ENCODE measurements at places on chromosomes 11 and 22.

- no peak for DNase-seq
Measured at GRCh38 chr22:29109822-29110221, 37.0 kb downstream of the KREMEN1 start.

- no peak for DNase-seq
Measured at GRCh38 chr11:12042215-12042676, 33.8 kb upstream of the DKK3 start.

GRCh38 chr11:134342572-134343340 is 11.0 kb downstream of the GLB1L2 start:
- no peak for DNase-seq

DNA sequence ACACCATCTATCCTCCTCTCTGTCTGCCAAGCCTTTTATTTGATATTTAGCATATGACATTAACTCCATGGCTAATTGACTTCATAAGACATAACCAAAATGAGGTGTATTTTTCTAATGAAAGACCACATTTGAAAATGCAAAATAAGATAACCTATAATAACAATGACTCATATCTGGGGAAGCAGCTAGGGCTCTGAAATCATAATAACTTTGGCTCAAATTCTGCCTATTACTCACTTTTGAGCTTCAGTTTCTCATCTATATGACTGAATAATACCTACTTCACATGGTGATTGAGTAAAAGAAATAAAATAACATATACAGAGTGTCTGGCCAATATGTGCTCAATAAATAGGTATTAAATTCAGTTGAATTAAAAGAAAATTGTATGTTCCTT is 1419.8 kb upstream of the TENM4 start:
- no peak for DNase-seq

- DNase-seq, result no peak
Measured at GRCh38 chr22:31898926-31899325, 45.4 kb upstream of the YWHAH start.

DNA sequence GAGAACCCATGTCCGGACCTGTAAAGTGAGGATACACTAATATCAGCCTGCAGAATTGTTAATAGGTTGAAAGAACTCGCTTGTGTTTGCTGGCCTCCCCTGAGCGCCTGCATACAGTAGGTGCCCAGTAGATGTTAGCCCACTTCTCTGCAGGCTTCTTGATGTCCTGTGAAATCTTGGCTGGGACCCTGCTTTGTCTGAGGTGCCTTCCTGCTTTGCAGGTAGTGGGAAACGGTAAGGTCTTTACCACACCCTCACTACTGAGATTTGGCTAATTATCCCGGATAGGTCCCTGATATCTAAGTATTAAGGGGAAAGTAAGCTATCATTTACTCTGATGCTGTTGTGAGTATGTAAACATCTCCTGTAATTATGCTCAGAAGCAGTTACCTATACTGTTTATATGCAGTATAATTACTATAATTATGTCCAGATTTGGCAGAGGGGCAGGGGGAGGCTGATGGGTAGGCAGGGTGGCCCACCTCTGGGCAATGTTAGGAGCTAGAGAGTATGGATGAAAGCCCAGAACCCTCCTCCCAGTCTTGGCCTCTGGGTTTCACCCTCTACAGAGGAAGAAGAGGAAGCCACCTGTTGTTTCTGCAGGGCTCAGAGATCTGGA is 1.2 kb upstream of the ARRB1 start:
- DNase-seq, result no peak

Data from activated CD4-positive, alpha-beta T cell treated with anti-CD3 and anti-CD28 coated beads, Interleukin-2, amount 10 ng/mL, durations not matched to agents 7 days and 5 days (primary cell).